ENCODE measurements at places on chromosomes 6 and 20.
A peak's percentile ranks its signal among the peaks of the same experiment; 100 is the strongest.

- DNase-seq: no peak
Observed at GRCh38 chr6:16374016-16374415, 135.6 kb downstream of the GMPR start.

GRCh38 chr20:2800521-2801285 lies at the start of gene CPXM1:
TSS of gene CPXM1 (minus strand) at chr20:2800627. CDS start at chr20:2800572, 55 bp downstream.
- DNase-seq: peak; percentile 82

- DNase-seq: no peak
Observed at GRCh38 chr6:5866547-5867051, 140.1 kb downstream of the NRN1 start.

GRCh38 chr6:1739680-1740079 lies 130.0 kb downstream of the FOXC1 start:
- no peak for DNase-seq

- DNase-seq: no peak
Observed at GRCh38 chr6:142210606-142211005, 63.5 kb downstream of the VTA1 start.

GRCh38 chr20:33826270-33826897 lies 15.2 kb downstream of the CHMP4B start:
- DNase-seq: no peak

DNA sequence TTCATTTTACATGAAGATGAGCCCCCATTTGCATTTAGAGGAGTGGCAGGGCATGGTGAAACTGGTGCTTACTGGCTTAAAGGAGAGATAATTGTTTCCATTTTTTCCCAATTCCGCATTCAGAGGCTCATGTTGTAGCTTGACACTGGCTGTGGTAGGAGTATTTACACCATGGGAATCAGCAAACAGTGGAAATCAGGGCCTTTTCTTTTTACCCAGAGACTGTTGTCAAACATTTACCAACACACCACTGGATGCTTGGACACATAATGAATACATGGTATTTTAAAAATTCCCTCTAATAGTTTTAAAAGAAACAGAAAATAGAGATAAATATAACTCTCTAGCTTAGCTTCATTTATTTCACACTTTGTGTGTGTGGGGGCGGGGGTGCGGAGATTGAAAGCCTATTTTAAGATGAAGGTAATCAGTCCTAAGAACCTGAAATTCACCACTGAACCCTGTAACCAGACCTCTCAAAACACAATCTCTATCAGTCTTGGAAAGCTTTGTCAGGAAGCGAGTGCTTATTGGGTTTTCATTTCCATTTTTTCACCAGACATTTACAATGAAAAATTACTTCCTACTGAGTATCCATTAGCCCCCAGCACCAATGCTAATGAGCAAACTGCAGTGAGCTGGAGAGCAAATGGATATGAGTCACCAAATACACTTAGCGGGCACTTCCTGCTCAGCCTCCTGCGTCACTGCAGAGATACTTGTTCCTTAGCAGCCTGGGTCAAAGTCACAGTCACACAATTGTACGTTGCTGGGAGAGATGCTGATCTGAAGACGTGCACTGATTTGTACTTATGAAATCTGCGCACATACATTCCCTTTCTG lies 532.0 kb downstream of the BCKDHB start:
- DNase-seq: no peak

DNA sequence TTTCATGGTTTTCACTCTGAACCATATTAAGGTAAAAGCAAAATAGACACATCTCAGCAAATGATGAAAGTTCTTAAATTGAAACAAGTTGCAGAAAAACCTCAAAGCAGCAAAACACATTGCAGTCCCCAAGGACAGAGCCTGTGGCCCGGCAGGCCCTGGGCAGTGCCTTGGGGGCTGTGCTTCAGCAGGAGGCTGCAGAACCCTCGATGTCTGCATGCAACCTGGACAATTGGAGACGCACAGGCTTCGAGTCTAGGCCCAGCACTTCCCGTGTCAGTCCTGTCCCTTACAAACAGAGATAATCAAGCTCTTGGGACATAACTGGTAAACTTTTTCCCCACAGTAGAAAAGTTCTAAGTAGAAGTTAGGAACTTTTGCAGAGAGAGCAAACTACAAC lies 9.2 kb downstream of the PYGB start:
- DNase-seq: no peak

DNA sequence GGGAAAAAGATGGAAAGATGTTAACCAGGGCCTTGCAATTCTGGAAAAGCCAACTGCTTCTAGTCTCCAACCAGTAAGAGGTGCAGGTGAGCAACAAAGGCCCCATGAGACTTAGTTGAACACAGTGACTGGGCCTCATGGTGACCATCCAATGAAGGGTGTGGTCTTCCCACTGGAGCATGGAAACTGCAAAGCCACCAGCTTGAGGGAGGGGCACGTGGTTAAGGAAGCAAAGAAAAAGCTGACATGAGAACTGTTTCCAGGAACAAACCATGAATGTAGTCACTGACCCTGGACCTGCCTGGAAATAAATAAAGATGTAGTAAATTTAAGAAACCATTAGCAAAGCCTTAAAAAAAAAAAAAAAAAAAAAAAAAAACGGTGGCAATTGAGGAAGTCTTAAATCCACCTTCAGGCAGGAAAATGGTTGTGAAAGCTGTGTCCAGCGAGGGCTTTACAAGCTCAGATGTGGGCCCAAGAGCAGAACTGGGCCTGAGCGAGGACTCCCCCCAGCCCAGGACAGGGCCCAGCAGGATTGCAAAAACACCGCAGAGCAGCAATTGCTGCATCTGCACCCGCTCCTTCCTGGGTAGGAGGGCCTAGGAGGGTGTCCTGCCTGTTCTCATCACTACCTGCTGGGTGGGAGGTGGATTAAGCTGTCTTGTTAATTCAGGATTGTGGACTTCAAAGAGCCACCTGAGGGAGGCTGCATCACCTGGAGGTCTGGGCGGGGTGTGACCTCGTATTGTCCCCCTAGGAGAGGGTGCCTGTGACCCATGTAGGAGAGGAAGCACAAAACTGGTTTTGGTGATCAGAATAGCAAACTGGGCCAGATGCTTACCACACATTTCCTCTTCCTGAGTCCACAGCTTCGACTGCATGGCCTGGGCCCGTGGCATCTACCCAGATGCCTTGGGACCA lies 10.3 kb downstream of the GFRA4 start:
- no peak for DNase-seq
